Hepatocyte (in vitro differentiated cells): ENCODE measurements at places on chromosomes 2 and 18.
A peak's percentile ranks its signal among the peaks of the same experiment; 100 is the strongest.

GRCh38 chr18:42048158-42048557 lies 93.1 kb downstream of the PIK3C3 start:
- DNase-seq: peak; percentile 65

DNA sequence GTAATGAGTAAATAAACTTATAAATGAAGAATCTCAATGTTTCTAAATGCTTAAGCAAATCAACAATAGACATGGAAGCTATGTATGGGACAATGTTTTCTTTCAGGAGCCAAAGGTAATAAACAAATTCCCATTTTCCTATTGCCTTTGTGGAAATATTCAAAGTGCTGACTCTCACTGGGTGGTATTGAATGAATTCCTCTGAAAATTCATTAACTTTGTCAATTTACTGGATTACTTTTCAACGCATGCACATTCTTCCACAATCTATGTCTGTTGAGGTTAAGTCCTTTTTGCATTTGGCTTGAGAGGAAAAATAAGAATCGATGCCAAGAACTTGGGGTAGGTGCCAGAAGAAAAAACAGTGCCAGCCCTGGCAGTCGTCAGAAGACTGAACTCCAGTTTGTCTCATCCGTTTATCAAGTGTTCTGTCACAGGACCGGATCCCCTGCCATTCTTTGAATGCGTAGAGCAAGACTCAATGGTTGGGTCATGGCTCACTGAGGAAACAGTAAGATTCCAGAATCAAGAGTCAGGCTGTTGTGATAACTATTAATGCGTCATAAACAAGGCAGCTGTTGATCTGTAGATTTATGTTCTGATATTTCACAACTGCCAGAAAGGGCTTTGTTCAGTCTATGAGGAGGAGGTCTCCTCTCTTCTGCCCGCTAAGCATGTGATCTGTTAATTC lies 133.3 kb downstream of the GFPT1 start:
- DNase-seq: peak; percentile 57

DNA sequence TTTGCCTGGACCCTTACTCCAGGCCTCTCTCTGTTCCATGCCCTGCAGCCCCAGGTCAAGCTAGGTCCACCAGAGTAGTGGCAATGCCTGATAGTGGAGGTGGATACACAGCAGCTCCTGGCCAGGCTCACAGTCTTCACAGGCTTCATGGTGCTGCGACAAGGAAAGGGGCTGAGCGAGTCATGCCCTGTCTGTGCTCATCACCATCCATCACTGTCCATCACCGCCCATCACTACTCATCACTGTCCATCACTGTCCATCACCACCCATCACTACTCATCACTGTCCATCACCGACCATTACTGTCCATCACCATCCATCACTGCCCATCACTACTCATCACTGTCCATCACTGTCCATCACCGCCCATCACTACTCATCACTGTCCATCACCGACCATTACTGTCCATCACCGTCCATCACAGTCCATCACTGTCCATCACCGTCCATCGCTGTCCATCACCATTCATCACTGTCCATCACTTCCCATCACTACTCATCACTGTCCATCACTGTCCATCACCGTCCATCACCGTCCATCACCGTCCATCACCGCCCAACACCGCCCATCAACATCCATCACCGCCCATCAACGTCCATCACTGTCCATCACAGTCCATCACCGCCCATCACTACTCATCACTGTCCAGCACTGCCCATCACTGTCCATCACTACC lies 57.1 kb upstream of the OTOS start:
- no peak for DNase-seq

DNA sequence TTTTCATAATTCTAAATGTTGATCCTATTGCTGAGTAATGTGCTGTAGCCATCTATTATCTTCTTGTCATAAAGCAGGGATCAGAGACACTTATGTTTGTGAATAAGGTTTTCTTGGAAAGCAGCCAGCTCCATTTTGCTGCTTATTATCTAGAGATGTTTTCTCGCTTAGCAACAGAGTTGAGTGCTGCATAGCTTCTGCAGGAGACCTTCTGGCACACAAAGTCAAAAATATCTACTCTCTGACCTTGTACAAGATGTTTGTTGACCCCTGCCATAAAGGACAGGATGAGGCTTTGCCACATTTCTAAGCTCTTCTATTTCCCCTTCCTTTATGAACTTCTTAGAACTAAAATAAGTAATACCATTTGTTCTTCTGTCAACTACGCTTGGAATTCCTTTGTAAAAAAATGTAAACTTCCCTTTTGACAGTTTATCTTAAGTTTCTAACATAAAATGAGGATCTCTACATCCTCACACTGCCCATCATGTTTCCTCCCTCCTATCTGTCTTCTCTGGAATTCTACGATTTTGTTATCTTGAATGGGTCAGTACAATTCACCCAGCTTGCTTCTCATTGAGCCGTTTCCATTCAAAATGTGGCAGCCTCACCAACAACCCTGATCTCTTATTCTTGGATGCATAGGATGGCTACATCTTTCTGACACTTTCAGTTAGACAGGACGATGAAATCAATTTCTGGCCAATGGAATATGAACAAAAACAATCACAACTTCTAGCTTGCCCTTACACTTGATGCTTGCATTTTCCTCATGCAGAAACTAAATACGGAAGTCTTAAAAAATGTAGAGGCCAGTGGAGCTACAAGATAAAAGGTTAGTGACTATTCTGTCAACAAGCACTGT lies 1377.0 kb downstream of the SUCLG1 start:
- DNase-seq: peak; percentile 64

DNA sequence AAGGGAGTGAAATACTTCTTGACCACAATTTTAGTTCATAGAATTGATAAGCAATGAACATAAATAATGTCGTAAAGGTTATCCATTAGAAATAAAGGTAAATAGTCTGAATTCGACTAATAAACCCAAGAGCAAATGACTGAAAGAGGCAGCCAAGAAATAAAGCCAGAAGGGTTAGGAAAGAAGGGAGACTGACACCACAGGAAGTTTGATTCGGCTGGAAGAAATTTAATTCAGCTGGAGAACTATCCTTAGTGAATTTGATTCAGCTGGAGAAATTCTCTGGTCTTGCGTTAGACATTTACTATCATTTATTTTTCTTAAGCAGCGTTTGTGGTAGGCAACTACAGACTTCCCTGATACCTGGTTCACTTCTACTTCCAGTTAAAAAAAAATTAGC lies 429.6 kb downstream of the PID1 start:
- DNase-seq: no peak
